Left kidney (tissue), 8 donors: ENCODE measurements at places on chromosomes 3 and 15.

DNA sequence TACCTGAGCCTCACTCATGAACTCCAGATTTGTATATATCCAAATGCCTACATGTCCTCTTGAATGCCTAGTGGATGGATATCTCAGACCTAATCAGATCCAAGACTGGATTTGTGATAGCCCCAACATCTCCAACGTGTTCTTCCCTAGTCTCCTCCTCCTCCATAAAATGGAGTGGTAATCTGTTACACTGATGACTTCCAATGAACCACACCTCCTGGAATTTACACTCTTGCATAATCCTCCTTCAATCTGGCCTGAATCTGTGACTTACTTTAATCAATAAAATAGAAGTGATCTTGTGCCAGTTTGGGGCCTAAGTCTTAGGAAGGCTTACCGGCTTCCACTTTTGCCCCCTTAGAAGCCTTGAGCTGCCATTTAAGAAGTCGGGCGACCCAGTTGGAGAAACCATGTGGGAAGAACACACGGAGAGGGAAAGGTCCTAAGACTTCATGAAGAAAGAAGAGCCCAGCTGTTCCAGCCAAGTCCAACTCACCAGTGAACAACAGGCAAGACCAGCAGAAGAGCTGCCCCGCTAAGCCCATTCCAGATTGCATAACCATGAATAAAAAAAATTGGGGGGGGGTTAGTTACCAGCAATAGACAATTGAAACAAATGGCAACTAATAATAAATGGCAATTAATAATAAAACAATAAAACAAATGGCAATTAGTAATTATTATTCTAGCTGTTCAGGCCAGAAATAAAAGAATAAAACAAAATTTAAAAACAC, 164.3 kb downstream of the STT3B start:
- DNase-seq: no peak

GRCh38 chr3:104279617-104280016, 1087.1 kb upstream of the ALCAM start:
- DNase-seq: no peak

GRCh38 chr3:195111319-195111705, 159.6 kb downstream of the XXYLT1 start:
- DNase-seq: no peak

- DNase-seq: no peak
Observed at GRCh38 chr15:100558771-100559254, 30.1 kb upstream of the CERS3 start.

DNA sequence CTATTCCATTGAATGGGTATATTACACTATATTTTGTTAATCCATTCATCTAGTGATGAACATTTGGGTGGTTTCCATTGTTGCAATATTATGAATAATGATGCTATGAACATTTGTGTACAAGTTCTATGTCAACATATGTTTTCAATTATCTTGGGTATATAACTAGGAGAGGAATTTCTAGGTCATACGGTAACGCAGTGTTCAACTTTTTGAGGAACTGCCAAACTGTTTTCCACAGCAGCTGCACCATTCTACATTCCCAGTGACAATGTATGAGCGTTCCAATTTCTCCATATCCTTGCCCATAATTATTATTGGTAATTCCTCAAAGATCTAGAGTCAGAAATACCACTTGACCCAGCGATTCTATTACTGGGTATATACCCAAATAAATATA, 24.1 kb upstream of the RORA start:
- no peak for DNase-seq

GRCh38 chr3:71322154-71322553, 261.4 kb downstream of the FOXP1 start:
- no peak for DNase-seq

DNA sequence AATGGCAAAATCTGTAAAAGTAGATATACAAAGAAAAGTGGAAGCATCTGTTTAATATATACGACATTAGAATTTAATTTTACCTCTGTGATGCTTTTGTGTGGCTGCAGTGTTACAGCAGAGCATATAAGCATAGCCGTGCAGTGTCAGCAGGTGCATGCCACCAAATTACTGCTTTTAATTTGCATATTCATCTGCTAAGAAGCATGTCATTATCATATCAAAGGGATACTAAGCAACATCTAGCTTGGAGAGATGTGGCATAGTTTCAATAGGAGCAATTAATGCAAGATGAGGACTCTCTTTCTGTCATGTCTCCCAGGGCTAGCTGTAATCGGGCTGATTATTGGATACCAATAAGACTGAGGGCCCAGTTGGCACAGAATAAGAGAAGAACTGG, 214.4 kb upstream of the SOX2 start:
- no peak for DNase-seq

- DNase-seq: no peak
Observed at GRCh38 chr3:33911525-33912322, 113.3 kb downstream of the PDCD6IP start.

- no peak for DNase-seq
Observed at GRCh38 chr3:66037330-66037985, 1.3 kb downstream of the MAGI1 start.

DNA sequence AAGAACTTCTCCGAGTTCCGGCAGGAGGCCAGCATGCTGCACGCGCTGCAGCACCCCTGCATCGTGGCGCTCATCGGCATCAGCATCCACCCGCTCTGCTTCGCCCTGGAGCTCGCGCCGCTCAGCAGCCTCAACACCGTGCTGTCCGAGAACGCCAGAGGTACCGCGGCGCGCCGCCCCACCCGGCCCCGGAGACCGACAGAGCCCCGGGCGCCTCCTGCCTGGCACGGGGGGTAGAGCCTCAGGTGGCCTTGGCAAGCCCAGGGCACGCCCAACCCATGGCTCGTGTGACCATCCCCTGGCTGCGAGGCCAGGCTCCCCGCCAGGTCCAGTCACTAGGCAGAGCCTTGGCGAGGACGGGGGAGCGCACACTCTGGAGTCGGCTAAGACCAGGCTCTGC, 134.1 kb downstream of the LRRK1 start:
- no peak for DNase-seq

GRCh38 chr3:23926246-23926645, 9.3 kb downstream of the RPL15 start:
- no peak for DNase-seq

- peak; percentile 50 for DNase-seq
Observed at GRCh38 chr15:52078876-52079700, 33.5 kb downstream of the BCL2L10 start.

DNA sequence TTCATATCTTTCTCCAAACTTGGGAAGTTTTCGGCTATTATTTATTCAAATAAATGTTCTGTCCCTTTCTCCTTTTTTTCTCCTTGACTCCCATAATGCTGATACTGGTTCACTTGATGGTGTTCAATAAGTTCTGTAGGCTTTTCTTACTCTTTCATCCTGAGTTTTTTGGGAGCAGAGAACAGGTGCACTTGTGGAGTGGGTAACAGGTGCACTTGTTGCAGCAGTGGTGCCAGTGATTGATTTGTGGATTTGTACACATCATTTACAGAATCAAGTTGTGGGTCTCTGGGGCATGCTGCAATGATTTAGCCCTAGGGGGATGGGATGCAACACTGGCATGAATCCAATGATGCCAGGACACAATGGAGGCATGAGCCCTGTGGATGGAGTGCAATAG, 14.8 kb upstream of the OR5H1 start:
- DNase-seq: no peak

DNA sequence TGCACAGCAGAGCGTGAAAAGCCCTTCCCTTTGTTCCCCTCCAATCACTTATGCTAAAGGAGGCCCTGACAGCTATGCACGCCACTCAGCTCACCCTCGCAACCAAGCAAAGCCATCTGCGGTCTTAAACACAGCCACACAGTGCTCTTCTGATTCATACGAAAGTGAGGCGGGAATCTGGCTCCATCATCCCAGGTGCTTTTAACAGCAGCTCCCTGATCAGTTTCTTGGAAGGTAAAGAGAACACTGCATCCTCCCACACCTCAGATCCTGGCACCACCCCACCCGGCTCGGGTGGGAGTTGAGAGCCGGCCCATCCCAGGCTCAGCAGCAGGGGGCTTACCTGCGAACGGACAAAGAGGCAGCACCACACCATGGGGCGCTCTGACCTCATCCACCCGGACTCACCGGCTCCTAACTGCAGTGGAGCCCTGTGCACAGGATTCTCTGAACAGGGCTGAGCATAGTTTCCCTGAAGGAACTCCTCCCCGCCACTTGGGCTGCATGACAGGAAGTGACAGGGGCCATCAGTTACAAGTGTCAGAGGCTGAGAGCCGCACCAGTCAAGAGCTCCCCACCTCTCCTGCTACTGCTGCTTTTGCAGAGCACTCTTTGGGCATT, 114.3 kb upstream of the ARHGEF3 start:
- DNase-seq: no peak

DNA sequence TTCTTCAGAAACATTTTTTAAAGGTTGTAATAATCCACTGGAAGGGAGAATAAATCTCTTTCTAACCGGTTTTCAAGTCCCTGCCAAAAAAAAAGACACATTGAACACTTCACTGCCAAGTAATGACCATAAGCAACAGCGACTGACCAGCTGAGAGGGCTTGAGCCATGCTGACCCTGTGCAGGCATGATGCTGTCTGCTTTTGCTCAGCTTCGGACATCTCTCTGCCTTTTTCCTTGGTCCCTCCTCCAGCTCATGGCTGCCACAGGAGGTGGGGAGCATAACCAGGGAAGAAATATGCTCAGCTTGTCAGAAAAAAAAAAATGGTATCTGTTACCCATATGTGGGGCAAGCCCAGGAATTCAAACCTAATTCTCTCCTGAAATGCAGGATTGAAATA, 1.5 kb downstream of the IGSF10 start:
- no peak for DNase-seq

- no peak for DNase-seq
Observed at GRCh38 chr3:43191116-43191515, 85.2 kb upstream of the POMGNT2 start.

DNA sequence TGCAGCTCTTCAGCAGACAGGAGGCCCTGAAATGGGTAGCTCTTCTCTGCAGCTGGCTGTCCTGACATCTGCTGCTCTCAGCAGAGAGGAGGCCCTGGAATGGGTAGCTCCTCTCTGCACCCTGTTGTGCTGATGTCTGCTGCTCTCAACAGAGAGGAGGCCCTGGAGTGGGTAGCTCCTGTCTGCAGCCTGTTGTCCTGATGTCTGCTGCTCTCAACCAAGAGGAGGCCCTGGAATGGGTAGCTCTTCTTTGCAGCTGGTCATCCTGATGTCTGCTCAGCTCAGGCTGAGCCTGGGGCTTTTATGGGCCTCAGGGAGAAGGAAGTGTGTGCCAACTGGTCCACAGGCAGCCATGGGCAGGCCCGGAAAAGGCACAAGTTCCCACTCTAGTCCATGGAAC, 66.6 kb downstream of the PIK3CB start:
- no peak for DNase-seq

DNA sequence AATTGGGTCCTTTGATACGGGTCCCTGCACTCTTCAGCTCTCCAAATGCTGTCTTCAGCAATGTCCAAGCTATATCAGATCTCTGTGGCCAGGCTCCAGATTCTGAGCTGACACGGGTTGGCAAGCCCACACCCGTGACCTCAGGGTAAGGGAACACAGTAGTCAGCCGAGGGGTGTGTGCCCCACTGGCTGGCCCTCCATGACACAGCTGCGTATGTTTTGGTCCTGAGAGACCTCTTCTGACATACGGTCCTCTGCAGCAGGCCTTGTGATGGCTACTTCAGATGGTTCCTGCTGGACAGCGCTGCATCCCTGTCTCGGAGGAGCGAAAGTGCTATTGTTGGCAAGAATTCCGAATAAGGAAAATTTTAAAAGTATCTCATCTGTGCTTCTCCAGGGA, 85.2 kb upstream of the ADAMTS17 start:
- DNase-seq: no peak

DNA sequence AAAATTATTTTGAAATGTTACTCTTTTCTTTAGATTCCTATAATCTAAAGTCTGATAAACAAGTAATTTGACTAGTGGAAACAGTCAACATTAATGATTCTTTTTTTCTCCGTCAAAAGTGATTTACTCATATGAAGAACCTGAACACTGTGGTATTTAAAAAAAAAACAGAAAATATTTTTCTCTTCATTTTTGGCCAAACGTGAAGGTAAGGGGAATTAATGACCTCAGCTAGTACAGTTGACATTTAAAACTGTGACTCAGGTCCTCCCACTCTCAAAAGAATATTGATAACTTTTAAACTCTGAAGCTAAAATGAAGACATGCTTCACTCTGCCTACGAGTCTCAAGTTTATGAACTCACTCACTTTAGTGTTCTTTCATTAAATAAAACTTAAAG, 34.5 kb downstream of the TIGIT start:
- DNase-seq: no peak

GRCh38 chr3:132180337-132180791, 136.8 kb upstream of the ACP3 start:
- peak; percentile 53 for DNase-seq

DNA sequence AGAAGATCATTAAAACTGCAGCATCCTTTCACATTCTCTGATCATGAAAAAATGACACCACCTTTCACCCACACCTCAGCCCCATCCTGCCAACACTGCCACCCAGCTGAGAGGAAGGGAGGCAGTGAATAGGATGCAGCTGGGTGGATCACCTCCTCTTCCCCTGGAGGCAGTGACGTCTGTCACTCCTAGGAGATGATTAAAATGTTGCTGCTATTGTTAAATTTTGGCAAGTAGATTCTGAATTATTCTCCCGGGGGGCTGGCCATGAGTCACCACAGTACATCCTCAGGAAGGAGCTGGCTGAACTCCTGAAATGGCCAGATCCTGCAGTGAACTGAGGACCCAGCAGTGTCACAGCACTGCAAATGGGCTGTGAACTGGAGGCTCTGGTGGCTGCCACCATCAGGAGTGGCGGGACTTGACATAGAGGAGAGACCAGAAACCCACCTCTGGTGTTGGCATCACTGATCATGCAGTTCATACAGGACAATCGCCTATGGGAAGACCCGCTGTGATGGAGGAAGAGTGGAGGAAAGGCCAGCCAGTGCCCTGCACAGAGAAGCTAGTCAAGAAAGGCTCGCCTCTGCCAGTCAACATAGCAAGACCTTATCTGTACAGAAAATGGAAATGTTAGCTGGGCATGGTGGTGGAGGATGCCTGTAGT, 199.1 kb downstream of the FAM43A start:
- no peak for DNase-seq

- peak; percentile 12 for DNase-seq
Observed at GRCh38 chr3:196868297-196868661, 559 bp downstream of the SENP5 start.

DNA sequence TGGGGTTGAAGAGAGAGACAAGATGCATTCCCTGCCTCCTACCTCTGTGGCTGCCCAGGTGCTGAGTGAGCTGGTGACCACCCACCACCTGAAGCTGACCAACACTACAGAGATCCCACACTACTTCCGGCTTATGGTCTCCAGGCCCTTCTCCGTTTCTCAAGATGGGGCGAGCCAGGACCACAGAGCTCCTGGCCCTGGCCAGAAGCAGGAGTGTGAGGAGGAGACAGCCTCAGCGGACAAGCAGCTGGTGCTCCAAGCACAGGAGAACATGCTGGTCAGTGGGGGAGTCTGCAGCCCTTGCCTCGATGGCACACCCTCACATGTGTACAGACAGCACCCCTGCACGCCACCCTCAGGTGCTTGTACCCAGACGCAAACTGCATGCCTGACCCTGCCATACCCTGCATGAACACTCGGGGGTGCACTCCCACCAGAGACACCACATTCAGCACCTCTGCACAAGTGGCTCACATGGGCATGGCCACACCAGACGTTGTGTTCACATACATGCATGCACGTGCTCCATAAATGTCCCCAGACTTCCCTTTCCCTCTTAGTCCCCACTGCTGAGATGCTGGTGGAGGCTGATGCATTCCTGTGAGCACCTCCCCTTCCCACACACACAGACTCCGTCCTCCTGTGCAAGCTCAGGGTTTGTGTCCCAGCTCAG, 19.0 kb downstream of the ACAA1 start:
- peak; percentile 4 for DNase-seq

GRCh38 chr3:52428151-52429005, 16.5 kb downstream of the SEMA3G start:
- DNase-seq: peak; percentile 68

- DNase-seq: no peak
Observed at GRCh38 chr3:152713989-152714388, 120.9 kb upstream of the P2RY1 start.
